Right kidney (tissue), 9 donors: ENCODE measurements at places on chromosomes 16 and 17.

DNA sequence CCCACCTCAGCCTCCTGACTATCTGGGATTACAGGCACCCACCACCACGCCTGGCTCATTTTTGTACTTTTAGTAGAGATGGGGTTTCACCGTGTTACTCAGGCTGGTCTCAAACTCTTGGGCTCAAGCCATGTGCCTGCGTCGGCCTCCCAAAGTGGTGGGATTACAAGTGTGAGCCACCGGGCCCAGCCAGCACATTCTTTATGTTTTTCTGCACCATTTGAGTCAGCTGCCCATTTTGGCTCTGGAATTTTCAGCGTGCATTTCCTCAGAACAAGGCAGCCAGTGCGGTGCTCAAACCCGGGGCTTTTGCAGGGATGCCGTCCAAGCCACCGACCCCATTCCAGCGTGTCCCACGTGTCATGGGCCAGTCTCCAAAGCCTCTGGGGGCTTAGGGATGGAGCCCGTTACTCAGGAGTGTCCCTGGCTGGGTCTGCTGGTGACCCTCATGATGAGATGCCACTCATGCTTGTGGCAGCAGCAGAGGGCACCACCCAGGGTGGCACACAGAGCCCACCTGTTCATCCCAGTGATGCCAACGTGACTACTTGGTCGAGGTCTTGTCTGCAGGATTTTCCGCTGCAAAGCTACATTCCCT lies 3.7 kb upstream of the RAB40C start:
- DNase-seq: no peak

DNA sequence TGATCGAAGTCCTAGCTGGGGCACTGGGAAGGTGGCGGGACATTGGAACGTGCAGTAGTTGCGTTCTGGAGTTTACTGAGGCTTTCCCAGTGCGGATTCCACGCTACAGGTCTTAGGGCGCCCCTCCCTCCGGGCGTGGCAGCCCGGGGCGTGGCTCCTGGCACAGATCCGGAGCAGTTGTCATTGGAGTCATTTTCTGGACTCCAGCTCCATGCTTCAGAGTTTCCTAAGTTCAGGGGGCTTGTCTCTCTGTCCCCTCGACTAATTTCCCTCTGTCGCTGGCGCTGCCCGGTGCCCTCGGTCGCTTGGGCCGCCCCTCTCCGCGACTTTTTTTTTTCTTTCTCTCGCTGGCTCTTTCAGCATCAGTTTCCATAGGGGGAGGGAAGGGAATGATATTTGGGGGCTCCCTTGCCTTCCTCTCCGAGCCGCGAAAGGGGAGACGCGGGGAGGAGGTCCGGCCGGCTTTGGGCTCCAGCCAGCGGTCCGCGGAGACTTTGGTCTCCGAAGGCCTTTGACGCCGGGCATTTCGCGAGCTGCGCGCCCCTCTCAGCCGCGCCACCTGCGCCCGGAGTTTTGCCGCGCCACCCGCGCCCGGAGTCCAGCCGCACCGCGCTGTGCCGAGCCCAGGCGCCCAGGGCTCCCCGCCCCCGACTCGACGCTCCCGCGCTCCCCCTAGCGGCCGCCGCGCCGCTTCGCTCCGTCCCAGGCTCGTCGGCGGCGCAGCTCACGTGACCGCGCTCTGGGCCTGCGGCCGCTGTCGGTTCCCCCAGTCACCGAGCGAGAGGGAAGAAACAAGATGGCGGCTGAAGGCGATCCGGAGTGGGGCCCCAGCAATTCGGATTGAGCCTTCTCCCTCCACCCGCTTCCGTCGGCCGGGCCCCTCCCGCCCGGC lies at the start of gene BPTF:
BPTF (plus strand) TSS at position 769 of the 892 bp plus-strand sequence. CDS start 222 bp downstream, outside the sequence.
- DNase-seq: peak; percentile 93

DNA sequence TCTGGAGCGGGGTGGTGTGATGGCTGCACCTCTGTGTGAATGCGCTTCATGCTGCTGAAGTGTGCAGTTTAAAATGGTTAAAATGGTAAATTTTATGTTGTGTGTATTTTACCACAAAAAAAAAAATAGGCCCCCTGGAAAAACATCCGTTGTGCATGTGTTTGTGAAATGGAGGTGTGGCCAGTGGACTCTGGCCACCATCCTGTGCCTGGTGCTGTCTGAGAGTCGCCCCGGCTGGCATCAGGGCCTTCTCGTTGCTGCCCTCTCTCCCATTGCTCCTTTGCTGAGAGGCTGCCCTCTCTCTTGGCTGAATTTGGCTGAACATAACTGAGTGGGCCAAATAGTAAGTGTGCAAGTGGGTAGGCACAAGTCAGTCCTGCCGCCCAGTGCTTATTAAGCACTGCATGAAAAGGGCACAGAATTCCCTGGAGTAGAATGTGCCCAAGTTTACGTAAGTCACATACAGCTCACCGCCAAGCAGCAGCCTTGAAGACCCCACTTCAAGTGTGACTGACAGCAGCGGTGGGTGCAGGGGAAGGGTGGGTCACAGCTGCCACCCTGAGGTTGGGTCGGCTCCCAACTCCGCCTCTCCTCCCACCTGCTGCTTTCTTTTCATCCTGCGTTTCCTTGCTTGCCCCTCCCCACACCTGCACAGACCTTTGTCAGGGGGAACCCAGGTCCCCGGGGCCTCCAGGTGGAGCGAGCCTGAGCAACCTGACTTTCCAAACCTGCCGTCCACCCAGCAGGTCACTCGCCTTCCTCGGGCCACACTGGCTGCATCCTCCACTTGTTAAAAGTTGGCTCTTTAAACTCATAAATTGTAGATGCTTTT lies 46.8 kb downstream of the FOXK2 start:
- DNase-seq: no peak

GRCh38 chr16:17306745-17307144 lies 164.0 kb downstream of the XYLT1 start:
- no peak for DNase-seq

- DNase-seq: no peak
Measured at GRCh38 chr16:73792199-73793020, 504.2 kb upstream of the PSMD7 start.

DNA sequence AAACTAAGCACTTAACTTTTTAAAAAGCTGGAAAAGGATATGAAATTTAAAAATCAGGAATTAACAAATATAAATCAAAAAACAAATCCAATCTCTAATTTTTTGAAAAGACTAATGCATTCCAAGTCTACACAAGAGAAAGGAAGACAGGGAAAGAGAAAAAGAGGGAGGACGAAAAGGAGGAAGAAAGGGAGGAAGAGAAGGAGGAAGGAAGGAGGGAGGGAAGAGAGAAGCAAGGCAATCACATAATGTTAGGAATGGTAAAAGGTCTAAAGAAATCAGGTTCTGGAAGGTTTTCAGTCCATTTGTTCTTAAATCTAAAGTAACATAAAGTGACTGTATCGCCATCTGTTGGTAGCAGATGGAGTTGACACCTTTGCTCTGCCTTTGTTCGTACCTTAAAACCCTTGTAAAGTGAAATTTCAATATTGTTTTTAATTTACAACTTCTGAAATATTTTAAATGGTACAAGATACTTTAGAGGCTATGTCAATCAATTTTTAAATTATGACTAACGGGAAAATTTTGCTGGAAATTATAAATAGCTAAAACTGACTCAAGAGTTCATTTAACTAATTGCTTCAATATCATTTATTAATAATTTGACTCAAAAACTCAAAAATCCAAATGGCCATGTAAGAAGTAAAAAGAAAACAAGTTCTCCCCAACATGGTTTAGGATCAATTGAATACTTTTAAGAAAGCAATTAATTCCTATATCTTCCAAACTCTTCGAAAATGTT lies 20.4 kb upstream of the CDYL2 start:
- no peak for DNase-seq

GRCh38 chr16:2835638-2836493 lies 5.8 kb downstream of the ZG16B start:
- no peak for DNase-seq

DNA sequence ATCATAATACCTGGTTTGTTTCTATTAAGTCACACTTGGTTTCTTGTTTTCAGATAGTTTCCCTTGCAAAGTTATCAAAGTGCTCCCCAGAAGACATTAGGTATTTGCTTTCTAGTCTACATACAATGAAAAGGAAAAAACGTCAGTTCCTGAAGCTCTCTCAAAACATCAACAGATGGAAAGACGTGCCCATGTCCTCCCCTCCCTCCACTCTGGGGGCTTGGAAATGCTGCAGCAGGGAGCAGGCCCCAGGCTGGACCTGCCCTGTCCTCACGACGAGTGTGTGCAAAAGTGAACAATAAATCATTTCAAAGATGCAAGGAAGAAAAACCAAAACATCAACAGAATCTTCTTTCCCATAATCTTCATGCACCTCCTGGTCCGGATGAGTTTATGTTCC lies 118.5 kb downstream of the USP22 start:
- DNase-seq: no peak

DNA sequence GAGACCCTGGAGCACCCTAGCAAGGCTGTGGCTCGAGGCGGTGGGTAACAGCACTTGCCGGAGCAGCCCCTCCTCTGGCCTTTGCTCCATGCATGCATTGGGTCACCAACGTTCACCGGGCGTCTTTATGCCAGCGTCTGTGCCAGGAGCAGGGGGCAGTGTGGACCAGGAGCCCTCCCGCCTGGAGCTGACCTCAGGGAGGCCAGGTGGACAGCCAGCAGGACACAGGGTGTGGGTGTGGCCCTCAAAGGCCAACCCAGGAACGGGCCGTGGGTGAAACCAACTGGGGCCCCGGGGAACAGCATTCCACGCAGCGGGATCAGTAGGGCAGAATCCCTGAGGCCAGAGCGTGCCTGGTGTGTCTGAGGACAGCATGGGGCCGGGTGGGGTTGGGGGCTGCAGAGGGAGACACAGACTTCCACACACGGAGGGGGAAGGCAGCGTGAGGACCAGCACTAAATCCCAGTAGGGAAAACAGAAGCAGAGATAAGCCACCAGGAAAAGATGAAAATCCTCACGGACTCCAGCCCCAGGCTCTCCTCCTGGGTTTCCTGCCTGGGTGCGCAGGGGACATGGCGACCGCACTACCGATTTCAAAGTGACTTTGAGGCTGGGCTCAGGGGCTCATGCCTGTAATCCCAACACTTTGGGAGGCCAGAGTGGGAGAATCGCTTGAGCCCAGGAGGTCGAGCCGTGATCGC lies 2.9 kb upstream of the CD7 start:
- no peak for DNase-seq

DNA sequence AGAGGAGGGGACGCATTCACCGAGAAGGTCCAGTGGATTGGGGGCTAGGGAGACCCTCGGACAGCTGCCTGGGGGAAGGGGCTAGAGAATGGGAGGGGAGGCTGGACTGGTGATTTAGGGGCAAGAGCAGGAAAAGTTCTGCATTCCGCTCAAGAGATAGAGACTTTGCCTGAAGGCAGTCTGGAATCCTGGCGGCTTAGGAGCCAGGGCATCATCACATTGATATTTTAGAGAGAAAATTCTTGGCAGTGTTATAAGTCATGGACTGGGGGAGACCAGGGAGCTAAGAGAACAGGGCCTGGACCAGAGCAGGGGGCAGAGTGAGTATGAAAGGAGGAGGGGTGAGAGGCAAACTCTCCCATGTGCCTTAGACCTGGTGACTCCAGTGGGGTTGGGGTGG lies 35.8 kb downstream of the MSI2 start:
- DNase-seq: no peak

DNA sequence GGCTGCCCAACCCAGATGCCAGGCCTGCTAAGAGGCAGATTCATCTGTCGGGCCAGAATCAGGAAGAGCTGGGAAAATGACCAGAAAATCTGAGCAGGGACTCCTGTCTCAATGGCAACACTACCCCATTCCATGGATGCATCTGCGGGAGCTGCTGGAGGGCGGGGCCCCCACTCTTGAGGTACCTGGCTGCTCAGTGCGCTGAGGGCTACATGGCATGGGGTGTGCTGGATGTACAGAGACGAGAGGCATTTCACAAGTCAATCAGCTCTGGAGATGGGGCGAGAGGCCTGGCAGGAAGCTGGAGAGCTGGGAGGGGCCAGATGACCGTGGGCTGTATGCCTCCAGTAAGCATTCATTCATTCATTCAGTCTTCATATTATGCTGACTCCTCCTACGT lies 6.4 kb downstream of the SDK2 start:
- no peak for DNase-seq

DNA sequence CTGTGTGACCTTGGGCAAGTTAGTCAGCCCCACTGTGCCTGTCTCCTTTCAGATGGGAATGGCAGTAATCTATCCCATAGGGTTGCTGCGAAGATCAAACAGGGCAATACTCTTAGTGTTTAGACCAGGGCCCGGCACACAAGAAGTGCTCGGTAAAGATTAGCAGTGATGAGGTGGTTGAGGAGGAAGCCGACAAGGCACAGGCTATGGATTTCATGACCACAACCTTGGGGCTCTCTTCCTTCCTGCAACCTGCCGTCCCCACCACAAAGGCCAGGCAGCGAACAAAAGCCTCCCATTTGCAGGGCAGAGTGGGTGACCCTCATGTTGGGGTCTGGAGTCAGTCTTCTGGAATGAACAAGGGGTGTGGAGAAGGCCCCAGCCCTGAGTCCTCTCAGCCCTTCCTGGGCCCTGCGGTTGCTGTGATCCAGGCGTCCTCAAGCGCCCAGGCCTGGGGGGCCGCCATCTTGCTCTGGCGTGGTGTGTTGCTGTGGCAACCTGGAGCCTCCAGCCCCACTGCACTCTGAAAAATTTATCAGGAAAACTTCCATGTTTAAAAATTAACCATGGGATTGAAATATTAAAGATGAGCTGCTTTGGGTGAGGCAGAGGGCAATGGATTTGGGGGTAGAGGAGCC lies 9.8 kb downstream of the ADAM11 start:
- DNase-seq: no peak

GRCh38 chr17:80804466-80804865 lies 187.2 kb upstream of the CHMP6 start:
- DNase-seq: no peak

DNA sequence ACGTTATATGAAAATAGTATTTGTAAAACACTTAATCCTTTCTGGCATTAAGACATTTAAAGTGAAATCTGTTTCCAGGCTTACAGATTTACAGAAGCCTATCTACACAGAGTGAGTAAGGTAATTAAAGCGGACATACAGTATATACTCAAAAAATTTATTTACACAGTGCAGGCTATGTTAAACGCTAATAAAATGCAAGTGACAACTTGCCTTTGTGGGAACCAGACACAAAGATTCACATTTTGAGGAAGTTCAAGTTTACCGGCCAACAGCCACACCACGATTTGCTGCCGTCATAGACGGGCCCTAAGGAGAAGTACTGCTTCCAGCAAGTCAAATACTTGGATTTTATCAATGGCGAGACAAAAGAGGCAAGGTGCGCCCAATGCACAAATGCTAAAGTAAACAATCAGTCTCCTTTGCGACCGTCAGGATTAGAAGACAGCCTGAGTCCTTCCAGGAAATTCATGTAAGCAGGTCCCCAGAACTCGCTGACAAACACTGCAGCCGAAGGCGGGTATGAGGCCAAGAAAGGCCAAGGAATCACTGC lies 801 bp downstream of the VPS35 start:
- DNase-seq: no peak

GRCh38 chr16:82993926-82994325 lies 367.2 kb downstream of the CDH13 start:
- no peak for DNase-seq

- DNase-seq: no peak
Measured at GRCh38 chr17:19296786-19297778, 59.9 kb downstream of the EPN2 start.
